ENCODE measurements at places on chromosomes 16 and 17. TPM values are rescaled to one million over a fixed set of nuclear protein-coding genes. Genes with fewer than 3 reads are reported as not detected.

GRCh38 chr16:75485230-75486013 lies 9.8 kb downstream of the CHST6 start:
- DNase-seq, result no peak

GRCh38 chr17:75996665-75997590 lies 3.7 kb upstream of the CDK3 start:
- no peak for DNase-seq

DNA sequence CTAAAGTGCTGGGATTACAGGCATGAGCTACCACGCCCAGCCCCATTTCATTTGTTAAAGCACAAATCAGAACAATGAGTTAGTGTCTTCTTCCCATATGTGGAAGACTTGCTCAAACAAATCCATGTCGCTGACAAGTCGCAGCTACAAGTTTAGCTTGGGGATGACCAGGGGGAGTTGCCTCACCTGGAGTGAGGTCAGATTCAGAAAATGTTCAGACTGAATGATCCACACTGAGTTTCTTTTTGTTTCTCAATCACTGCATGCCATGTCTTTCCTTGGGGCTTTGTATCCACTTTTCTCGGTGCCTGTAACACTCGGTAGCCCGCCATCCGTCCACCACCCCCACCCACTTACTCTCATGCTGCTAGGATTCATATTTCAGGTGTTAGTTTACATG lies 437.3 kb upstream of the DYNLRB2 start:
- DNase-seq, result no peak

Gene OR2C1
- not detected for total RNA-seq

DNA sequence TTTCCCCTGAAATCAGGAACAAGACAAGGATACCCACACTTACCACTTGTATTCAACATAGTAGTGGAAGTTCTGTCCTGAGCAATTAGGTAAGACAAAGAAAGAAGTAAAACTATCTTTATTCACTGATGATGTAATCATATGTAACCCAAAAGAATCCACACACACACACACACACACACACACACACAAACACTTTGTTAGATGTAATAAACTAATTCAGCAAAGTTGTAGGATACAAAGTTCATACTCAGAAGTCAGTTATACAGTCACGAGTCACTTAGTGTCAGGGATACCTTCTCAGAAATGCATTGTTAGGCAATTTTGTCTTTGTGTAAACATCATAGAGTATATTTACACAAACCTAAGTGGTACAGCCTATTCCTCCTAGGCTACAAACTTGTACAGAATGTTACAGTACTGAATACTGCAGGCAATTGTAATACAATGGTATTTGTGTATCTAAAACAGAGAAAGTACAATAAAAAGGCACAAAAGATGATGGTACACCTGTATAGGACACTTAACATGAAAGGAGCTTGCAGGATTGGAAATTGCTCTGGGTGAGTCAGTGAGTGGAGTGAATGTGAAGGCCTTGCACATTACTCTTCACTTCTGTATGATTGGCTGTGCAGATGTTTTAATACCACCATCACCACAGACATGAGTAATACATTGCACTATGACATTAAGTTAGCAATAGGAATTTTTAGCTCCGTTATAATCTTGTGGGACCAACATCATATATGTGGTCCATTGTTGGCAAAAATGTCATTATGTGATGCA lies 370.1 kb downstream of the ZFHX3 start:
- DNase-seq, result no peak

Data from Karpas-422 (cell line).